Stimulated activated CD8-positive, alpha-beta memory T cell treated with anti-CD3 and anti-CD28 coated beads, Interleukin-15, amount 100 ng/mL, for 4 hours (primary cell): ENCODE measurements at places on chromosomes 2 and 18.

DNA sequence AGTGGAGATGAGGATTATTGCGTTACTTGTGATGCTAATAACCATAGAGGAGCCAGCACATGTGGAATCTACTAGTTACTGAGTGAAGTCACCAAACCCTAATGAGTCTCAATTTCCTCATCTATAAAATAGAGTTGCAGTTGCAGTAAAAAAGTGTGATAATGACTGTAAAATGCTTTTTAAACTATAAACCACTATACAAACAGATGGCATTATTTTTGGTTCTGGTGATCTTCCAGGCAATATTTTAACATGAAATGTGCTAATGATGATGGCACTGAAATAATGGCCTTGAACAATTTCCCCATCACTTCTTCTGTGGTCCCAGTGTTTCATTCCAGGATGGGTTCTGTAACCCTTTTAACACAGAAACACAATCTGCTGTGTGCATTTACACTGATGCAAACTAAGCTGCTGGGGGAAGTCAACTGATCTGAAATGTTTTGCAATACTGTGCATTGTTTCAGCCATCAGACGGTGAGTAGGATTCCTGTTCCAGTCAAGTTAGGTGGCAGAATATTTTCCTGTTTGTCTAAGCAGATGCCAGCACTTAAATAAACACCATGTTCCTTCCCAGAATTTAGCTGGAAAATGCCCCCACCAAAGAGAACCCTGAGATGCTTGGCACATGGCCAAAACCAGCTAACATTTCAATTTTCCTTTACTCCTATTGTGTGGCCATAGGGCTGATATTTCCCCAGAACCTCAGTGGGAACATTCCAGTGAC, 52.6 kb downstream of the TACR1 start:
- DNase-seq: no peak

GRCh38 chr2:96336873-96337272, 1.3 kb downstream of the NCAPH start:
- no peak for DNase-seq

GRCh38 chr2:160460333-160460731, 33.3 kb downstream of the RBMS1 start:
- no peak for DNase-seq

GRCh38 chr2:105502625-105503334, 103.9 kb upstream of the FHL2 start:
- no peak for DNase-seq

GRCh38 chr2:216202626-216203250, 93.6 kb downstream of the XRCC5 start:
- no peak for DNase-seq

- DNase-seq: no peak
Observed at GRCh38 chr2:120577721-120578295, 157.9 kb upstream of the GLI2 start.

DNA sequence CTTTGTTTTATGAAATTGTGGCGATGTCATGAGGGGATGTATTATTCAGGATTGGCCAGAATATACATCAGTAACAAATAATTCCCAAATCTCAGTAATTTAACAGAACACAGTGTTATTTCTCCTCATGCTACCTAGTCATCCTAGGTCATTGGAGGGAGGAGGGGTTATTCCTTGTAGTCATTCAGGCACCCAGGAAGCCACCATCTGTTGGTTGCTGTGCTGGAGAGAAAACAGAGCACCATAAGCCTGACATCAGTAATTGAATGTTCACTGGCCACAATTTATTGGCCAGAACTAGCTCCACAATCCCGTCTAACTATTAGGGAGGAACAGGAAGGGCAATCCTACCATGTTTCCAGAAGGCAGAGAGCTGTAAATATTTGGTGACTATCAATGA, 303.5 kb upstream of the CELF4 start:
- no peak for DNase-seq

DNA sequence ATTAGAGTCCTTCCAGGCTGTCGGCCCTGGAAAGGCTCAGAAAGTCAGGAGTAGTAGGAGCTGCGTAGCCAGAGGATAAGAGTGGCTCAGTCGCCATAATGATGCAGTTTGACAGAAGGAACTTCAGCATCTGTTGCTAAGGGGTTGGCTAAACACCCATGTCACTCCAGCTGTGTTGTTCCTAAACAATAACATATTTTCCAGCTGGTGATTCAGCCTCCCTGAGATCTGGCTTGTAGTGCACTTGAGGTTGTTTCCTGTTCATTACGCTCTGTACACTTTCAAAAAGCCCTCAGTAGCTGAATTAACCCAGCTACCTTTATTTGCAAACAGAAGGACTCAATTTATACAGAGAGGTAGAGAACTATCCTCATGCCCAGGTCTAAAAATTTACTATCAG, 39.7 kb upstream of the EPAS1 start:
- DNase-seq: no peak

DNA sequence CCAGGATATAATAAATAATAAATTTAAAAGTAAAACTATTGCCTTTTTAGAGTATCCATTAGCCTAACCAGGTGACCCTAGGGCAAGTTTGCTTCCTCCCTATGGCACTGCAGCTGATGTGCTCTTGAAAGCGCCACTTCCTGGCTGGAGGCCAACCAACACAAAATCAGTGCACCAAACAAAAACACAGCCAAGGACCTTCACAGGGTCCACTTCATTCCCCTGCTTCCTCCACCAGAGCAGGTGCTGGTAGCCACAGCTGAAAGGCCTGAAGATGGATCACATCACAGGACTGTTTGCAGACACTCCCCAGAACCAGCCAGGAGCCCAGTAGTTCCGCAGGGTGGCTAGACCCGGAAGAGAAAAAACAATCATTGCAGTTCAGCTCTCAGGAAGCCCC, 108.8 kb downstream of the TWIST2 start:
- no peak for DNase-seq

DNA sequence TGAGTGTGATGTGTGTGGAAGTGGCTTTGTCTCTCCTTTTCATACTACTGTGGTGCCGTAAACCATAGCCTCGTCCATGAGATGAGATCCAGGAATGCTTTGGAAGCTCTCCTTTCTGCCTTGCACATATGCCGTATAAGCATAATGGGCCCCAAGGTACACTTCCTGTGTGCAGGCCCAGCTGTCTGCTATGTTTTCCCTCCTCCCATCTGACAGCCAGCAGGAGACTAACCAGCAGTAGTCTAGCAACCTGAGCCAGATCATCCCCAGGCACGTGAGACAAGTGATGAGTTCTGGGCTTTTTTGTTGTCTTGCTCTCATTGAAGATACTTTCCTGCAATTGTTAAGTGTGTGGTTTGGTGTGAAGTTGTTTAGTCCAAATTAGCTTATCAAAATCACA, 555.5 kb upstream of the LRRTM4 start:
- no peak for DNase-seq

- no peak for DNase-seq
Observed at GRCh38 chr2:148814143-148814859, 60.7 kb upstream of the KIF5C start.

DNA sequence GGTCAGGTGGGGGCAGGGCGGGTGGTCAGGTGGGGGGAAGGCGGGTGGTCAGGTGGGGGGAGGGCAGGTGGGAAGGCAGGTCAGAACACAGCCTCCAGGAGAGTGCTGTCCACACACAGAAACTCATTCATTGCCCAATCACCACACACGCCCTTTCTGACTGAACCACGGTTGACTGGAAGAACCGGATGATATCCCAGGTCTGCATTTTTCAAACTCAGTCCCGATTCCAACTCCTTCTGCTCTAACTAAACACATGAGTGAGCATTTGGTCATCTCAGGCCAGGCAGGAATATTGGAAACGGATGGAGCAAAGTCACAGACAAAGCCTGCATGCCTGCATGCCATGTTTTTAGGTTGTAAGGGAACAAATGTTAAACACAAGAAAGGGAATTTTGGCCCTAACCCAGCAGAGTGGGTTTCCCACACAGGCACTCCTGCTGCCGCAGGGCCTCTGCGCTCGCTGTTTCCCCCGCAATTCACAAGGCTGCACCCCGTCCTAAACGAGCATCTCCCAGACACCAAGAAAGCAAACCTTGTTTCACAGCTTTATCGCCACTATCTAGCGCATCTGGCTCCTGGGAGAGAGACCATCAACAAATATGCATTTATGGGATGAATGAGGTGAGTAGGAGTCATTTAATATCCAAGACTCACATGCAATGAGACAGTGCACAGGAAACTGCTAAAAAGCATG, 100.1 kb downstream of the ZNF516 start:
- DNase-seq: no peak

DNA sequence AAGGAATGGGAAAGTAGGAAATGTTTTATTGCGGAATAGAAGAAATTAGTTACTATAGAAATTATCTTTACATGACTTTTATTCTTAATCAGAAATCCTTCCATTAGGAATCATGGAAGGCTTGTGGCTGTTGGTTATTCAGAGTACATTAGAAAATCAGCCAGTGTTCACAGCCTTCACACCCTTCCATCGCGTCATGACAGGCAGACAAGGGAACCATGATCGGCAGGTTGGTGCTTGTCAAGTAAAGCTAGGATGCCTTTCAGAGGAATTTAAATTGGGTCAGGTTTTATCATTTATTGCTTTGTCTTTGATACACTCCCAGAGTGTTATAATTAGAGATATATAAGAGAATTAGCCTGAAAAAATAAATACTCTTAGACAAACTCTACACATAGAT, 400.6 kb downstream of the THSD7B start:
- DNase-seq: no peak

GRCh38 chr2:171267855-171268629, 107.3 kb upstream of the TLK1 start:
- DNase-seq: no peak

GRCh38 chr18:6638447-6638846, 91.1 kb upstream of the ARHGAP28 start:
- no peak for DNase-seq

GRCh38 chr18:73047688-73048087, 179.9 kb upstream of the NETO1 start:
- no peak for DNase-seq

DNA sequence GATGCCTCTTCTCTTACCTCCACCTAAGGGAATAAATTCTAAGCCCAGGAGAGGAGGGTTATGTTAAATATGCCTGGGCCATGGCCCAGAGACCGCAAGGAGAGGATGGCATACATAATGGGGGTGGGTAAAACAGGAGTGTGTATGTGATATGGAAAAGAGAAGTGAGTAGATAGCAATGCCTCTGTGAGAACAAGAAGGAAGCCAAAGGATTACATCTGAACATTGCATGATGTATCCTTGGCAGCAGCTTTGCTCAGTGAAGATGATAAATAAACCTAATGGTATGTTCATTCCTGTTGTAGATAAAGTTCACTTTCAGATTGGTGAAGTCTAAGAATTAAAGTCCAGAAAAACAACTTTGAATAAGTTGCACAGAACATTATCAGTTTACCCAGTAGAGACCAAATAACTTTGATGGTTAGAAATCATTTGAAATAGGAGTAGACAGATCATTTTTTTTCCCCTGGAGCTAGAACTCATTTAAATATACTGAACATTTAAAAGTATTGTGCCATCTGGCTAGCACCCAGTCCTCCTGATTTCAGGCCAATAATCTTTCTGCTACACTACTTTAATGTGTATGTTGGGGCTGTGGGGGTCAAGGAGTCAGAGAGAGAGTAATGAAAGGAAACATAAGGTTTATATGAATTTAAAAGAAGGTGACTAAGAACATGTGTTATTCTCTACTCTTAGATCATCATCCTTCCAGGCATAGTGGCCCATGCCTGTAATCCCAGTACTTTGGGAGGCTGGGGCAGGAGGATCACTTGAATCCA, 231.7 kb downstream of the PARD3B start:
- DNase-seq: no peak

DNA sequence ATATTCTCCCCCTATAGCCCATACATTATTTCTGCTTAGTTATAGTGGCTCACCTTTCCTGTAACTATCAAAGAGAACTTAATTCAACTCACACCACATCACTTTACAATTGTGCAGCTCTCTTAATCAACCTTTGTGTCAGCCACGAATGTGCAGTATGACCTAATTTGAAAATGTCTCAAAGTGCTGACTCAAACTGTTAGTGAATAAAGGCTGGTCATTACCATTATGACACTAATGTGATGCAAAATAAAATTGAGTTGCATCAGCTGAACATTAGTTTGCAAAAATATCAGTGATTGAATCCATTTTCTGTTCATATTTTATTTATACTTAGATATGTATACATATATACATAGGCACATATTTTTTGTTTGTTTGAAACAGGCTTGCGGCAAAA, 251.8 kb downstream of the MEIS1 start:
- no peak for DNase-seq

- no peak for DNase-seq
Observed at GRCh38 chr2:45224321-45224992, 215.2 kb upstream of the SIX2 start.

GRCh38 chr2:96144481-96145035, 682 bp downstream of the DUSP2 start:
- DNase-seq: no peak

GRCh38 chr18:79574938-79575525, 104.6 kb upstream of the CTDP1 start:
- no peak for DNase-seq

DNA sequence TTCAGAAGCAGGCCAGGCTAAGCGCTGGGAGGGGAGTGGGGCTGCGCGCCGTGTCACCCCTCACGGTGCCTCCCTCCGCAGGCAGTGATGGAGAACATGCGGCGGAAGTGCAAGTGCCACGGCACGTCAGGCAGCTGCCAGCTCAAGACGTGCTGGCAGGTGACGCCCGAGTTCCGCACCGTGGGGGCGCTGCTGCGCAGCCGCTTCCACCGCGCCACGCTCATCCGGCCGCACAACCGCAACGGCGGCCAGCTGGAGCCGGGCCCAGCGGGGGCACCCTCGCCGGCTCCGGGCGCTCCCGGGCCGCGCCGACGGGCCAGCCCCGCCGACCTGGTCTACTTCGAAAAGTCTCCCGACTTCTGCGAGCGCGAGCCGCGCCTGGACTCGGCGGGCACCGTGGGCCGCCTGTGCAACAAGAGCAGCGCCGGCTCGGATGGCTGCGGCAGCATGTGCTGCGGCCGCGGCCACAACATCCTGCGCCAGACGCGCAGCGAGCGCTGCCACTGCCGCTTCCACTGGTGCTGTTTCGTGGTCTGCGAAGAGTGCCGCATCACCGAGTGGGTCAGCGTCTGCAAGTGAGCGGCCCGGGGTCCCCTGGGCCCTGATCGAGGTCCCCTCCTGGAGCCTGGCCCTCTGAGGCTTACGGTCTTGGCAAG, 12.2 kb downstream of the WNT10A start:
- peak; percentile 70 for DNase-seq

- no peak for DNase-seq
Observed at GRCh38 chr18:24790347-24790746, 329.9 kb downstream of the HRH4 start.

DNA sequence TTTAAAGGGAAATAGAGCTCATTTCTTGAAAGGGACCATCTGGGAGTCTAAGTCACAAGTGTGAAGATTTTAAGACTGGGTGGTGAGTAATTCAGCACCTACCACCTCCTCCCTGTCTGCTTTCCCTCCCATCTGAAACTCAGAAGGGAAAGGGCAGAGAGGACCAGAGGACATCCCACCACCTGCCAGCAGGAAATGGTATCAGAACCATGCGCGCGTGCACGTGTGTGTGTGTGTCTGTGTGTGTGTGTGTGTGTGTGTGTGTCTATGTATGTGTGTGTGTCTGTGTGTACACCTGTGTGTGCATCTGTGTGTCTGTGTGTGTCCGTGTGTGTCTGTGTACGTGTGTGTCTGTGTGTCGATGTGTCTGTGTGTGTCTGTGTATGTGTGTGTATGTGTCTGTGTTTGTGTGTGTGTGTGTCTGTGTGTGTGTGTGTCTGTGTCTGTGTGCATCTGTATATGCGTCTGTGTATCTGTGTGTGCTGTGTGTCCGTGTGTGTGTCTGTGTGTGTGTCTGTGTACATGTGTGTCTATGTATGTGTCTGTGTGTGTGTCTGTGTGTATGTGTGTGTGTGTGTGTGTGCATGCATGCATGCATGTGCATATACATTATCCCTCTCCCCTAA, 76.8 kb downstream of the ZFP36L2 start:
- no peak for DNase-seq
